Stimulated activated CD4-positive, alpha-beta T cell treated with anti-CD3 and anti-CD28 coated beads, TNF-alpha, amount 100 ng/mL, for 24 hours (primary cell): ENCODE measurements at places on chromosomes 2 and 18.

- DNase-seq: no peak
Measured at GRCh38 chr2:130820279-130820861, 16.3 kb upstream of the ARHGEF4 start.

- DNase-seq: no peak
Measured at GRCh38 chr2:201580486-201580885, 62.8 kb downstream of the TMEM237 start.

DNA sequence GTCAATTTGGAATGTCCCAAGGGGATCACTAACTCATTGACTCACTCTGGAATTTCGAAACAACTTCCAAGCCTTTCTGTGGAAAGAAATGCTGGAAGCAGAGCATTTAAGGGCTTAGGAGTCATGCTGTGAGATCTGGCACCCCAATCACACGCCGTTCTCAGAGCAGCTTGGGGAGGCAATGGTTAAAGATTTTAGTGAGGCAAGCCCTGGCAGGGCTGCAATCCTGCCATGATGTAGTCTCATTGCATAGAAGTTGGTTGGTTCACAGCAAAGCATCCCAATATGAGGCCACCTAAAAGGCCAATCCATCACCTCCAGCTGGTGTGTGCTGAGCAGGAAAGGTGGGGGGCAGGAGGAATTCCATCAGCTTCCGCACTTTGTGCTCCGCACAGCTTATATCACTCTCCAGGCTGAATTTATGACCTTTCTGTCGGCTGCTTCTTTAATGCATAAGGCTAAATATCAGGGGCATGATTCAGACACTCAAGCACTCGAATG is 1043.9 kb upstream of the POU3F3 start:
- no peak for DNase-seq

- DNase-seq: no peak
Measured at GRCh38 chr2:84914334-84914733, 8.9 kb downstream of the TMSB10 start.

GRCh38 chr18:13387855-13388548 is 169.4 kb downstream of the LDLRAD4 start:
- no peak for DNase-seq
